ENCODE measurements at places on chromosomes 4 and X.

DNA sequence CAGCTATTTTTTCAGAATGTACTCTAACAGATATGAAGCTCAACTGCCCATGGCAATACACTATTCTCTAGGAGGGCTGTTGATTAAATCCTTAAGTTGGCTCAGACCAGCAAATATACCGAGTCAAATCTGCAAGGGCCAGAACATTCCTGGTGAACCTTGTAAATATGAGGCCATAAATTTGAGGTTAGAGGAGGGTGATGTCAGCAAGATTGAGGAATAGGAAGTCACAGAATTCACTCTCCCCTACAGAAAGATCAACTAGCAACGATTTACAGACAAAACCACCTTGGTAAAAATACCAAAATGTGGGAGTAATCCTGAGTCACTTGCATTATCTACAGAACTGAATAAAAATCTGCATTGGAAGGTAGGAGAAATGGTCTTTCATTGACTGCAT is 399.3 kb downstream of the GPM6A start:
- DNase-seq = peak; percentile 96

DNA sequence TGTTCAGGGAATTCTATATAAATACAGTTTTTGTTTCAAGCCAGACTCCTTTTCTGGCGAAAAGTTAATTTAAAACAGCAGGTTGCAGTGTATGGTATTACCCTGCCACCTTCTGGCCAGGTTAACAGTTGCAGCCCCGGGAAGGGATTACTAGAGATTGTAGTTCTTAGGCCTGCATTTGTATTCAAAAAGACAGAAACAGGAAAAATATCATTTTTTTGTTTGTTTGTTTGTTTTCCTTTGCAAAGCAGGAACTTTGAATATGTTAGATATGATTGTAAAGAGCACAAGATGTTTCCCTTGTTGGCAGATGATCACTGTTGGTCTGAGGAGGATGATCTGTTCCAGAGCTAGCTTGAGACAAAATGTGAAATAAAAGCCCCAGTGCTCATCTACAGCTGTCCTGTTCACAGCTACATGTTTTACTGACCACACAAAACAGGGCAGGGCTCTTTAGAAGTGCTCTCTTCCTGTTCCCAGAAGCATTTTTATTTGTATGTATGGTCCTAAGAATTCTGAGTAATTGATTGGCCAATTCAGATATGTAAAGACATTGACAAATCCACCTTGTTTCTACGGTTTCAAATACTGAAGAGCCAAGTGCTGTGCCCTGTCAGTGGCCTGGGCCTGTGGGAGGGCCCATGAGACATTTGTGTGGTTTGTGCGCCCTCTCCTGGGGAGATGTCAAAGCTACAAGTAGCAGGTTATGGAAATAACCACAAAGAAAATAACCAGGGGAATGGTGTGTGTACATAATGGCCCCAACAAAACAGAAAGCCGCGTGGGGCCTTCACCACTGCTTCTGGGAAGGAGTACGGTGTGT is 57.9 kb downstream of the CLDN22 start:
- DNase-seq = no peak

DNA sequence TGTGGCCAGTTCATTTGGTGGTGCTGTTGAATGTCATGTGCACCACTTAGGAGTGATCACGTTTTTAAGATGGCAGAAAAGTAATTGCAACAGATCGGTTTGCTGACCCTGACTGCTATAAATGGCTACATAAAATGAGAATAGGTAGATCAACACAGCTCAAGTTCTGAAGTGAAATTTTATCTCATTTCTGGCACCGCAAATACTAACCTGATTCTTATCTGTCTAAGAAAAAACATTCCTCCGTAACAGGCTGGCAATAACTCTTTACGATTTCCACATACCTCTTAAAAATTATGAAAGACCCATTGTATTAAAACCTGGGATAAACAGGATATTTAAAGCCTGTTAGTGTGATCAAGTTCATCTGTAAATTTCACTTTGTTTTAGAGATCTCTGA is 387.5 kb downstream of the PDGFC start:
- DNase-seq = no peak

GRCh38 chr4:165537028-165537648 is 158.3 kb downstream of the CPE start:
- DNase-seq = peak; percentile 14

GRCh38 chr4:168877511-168878491 is 132.3 kb downstream of the CBR4 start:
- DNase-seq = no peak

GRCh38 chr4:68249434-68249833 is 3.9 kb upstream of the TMPRSS11B start:
- DNase-seq = no peak

DNA sequence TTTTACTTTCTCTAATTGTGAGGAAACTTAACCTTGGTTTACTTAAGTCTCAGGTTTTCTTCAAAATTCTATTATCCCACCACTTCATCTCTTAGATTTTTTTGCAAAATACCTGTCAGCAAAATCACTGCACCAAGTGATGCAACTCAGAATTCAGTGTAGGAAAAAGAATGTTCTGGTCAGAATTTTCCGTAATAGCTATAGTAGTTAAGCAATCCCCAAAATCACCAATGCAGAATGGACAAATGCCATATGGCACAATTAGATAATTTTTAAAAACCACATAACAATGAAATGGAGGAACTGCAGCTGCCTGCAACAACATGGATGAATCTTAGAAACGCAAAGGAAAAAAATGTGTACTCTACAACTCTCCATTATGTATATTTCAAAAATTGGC is 373.1 kb downstream of the NAF1 start:
- DNase-seq = no peak

Measured in AG09309 (cell line).